ENCODE measurements at places on chromosomes 13 and 19. TPM values are rescaled to one million over a fixed set of nuclear protein-coding genes. Genes with fewer than 3 reads are reported as not detected.
A peak's percentile ranks its signal among the peaks of the same experiment; 100 is the strongest.

DNA sequence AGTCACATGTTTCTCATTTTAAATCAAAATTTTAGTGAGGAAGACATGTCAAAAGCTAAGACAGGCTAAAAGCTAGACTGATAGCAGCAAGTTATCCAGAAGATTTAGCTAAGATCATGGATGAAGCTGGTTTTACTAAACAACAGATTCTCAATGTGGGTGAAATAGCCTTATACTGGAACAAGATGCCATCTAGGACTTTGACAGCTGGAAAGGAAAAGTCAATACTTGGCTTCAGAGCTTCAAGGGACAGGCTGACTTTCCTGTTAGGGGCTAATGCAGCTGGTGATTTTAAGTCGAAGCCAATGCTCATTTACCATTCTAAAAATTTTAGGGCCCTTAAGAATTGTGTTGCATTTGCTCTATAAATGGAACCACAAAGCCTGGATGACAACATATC is 455.3 kb upstream of the SLC10A2 start:
- no peak for DNase-seq

- DNase-seq: no peak
Observed at GRCh38 chr19:7701654-7702457, at the start of gene FCER2. Gene FCER2, minus strand, starts transcription at chr19:7702131. Its CDS starts 2,371 bp downstream, at chr19:7699760.

- DNase-seq: no peak
Observed at GRCh38 chr13:22082030-22082429, 411.2 kb downstream of the FGF9 start.

GRCh38 chr13:34156841-34157365 is 339.0 kb downstream of the RFC3 start:
- peak; percentile 61 for DNase-seq

DNA sequence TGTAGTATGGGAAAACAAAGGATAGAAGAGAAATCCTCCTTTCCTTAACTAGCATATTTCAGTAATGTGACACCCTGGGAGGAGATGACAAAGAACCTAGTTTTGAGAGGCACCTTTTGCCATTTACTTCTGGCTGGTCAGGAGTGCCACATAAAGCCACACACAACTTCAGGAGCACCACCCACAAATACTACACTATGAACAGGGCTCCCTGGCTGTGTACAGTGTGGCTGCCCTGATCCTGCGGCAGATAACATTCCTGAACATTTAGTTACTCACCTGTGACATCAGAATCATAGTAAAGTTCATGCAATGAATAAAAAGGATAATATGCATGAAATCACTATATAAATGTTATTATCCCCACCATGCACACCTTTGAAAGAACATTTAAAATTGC is 17.4 kb upstream of the IRS2 start:
- DNase-seq: no peak

- no peak for DNase-seq
Observed at GRCh38 chr19:14198384-14199376, 7.3 kb downstream of the ADGRL1 start.

GRCh38 chr19:3186891-3187661 is 1.3 kb downstream of the NCLN start:
- DNase-seq: no peak

- DNase-seq: no peak
Observed at GRCh38 chr19:41302624-41303351, 7.2 kb upstream of the CCDC97 start.

- DNase-seq: no peak
Observed at GRCh38 chr19:53389978-53390377, 5.0 kb upstream of the ZNF765 start.

GRCh38 chr19:29260477-29261317 is 47.7 kb upstream of the UQCRFS1 start:
- DNase-seq: no peak

DNA sequence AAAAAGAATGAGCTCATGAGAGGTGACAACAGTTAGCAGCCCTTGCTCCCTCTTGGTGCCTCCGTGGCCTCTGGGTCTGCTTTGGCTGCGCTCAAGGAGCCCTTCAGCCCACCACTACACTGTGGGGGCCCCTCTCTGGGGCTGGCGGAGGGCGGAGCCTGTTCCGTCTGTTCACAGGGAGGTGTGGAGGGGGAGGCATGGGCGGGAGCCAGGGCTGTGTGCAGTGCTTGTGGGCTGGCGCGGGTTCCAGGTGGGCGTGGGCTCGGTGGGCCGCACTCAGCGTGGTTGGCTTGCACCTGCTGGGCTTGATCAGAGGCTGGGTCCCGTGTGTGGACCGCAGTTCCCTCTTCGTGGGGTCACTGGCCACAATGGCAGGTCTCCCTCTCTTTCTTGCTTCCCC is 953.4 kb upstream of the PRR20A start:
- DNase-seq: no peak

DNA sequence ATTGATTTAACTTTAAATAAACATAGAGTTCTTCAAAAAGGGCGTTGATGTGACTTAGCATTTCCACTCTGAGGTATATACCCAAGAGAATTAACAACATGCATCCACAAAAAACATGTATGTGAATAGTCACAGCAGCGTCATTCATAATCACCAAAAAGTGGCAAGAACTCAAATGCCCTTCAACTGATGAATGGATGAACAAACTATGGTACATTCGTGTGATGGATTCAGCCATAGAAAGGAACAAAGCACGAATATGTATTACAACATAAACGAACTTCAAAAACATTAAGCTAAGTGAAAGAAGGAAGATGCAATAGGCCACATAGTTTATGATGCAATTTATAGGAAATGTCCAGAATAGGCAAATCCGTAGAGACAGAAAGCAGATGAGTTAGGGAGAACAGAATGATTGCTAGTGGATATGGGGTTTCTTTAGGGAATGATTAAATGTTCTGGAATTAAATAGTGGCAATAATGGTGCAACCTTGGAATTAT is 72.3 kb upstream of the UQCRFS1 start:
- no peak for DNase-seq

GRCh38 chr19:49502866-49503581 is 6.8 kb downstream of the RPS11 start:
- DNase-seq: no peak

DNA sequence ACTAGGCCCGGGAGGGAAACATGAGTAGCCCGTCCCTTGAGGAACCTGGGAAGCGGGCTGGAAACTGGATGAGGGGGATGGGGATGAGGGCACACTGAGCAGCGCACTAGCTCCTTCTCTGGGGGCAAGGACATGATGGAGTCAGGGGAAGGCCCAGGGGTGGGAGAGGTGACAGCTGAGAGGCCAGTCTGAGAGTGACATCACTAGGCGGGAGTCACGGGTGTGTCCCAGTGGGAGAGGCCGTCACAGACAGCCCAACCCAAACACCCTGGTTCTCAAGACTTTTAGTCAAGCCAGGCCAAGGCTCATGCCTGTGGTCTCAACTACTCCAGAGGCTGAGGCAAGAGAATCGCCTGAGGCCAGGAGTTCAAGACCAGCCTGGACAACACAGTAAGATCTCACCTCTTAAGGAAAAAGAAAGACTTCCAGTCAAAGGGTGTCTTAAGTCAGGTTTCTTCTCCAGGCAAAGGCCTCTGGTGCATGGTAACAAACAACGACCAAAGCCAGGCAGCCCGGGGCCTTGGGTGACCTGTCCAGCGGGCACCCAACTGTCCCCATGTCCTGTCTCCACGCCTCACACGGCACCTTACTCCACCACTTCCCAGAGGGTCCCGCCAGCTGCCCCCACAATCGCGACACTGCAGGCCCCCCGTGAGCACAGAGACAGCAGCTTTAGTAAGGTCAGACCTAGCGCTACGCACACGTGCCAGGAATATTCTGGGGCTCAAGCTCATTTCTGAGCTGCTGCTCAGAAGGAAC is 25.5 kb upstream of the TIMM44 start:
- no peak for DNase-seq

DNA sequence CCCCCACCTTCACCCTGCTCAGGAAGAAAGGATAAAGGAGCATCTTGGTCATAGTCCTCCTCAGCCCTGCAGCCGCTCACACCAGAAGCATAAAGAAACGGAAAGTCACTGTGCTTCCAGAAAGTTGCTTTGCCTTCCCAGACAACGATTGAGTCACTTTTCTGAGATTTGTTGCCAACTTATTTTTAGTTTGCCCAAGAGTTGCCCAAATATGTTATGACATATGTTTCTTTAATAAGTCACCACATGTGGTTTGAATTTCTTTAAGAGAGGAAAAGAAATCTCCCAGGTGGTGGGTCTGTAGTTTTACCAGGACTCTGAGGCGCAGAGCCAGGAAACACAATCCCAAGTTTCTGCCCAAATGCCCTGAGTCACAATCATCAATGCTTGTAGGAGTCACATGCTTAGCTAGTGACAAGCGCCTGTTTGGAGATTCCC is 63.4 kb upstream of the LRCH1 start:
- DNase-seq: peak; percentile 64

DNA sequence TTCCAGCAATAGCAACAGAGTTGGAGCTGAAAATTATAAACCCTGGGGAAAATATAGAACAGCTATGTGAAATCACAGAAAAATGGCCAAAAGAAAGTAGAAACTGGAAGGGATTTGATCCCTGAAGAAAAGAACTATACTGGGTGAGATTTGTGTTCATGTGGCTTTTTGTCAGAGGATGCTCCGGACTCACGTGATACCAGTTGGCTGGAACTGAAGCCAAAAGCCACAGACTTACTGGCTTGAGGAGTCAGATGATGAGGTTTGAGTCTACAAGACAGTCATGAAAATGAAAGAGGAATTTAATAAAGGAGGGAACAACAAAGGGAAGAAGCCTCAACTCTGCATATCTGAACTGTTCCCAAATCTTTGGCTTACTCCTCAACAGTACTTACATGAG is 427.1 kb downstream of the GPC5 start:
- DNase-seq: no peak

DNA sequence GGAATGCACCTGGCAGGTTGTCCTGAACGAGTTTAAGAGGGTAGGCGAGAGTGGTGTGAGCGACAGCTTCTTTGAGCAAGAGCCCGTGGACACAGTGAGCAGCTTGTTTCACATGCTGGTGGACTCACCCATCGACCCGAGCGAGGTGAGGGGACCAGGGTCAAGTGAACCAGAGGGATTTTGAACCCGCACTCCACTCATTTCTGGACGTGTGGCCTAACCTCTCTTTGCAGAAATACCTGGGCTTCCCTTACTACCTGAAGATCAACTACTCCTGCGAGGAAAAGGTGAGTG is 1.7 kb downstream of the CATSPERG start:
- DNase-seq: no peak

The ADGRE2 gene
- total RNA-seq: 1.1 TPM

The OR7C1 gene
- not detected for total RNA-seq

The CD37 gene
- total RNA-seq: 2.6 TPM

The REXO1 gene
- total RNA-seq: 9.6 TPM

The PTH2 gene
- not detected for total RNA-seq

The DACH1 gene
- 0.39 TPM for total RNA-seq

The TMEM238 gene
- total RNA-seq: not detected

The XRCC1 gene
- 14.3 TPM for total RNA-seq

The KIR2DL1 gene
- total RNA-seq: not detected

The ZNF415 gene
- total RNA-seq: 14.1 TPM

The ZNF611 gene
- total RNA-seq: 4.0 TPM

The RAX2 gene
- not detected for total RNA-seq

The GMIP gene
- 2.3 TPM for total RNA-seq

The FUT3 gene
- total RNA-seq: not detected

The SIPA1L3 gene
- total RNA-seq: 10.7 TPM

The APC2 gene
- 0.04 TPM for total RNA-seq

Measured in right atrium auricular region (tissue), 2 donors.